ENCODE measurements at places on chromosomes 13 and 19.

- no peak for DNase-seq
These were observed 6.0 kb upstream of the BSG start for GRCh38 chr19:566403-566802.

- DNase-seq = no peak
These were observed 12.4 kb downstream of the NOSIP start for GRCh38 chr19:49567861-49568441.

DNA sequence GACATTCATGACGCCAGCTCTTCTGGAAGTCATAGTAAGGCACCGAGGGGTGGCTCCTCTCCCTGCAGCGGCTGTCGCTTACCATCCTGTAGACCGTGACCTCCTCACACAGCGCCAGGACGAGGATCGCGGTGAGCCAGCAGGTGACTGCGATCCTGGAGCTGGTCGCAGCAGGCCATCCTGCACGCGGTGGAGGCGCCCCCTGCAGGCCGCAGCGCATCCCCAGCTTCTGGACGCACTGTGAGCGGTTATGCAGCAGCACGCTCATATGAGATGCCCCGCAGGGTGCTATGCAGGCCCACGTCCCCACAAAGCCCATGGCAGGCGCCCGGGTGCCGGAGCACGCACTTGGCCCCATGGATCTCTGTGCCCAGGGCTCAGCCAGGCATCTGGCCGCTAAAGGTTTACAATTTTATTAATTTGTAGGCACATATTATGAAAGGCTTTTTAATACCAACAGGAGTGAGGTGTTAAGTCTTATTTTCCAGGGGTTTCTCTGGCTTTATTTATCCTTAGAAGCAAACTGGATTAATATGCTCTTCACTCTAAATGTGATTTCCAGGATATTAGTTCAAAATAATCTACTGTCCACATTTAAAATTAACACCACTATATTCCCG is 35.6 kb upstream of the PSPC1 start:
- no peak for DNase-seq

- DNase-seq = peak; percentile 56
These were observed 850 bp downstream of the KLF5 start for GRCh38 chr13:73059460-73060250.

GRCh38 chr13:101555610-101556009 is 103.1 kb downstream of the ITGBL1 start:
- DNase-seq = peak; percentile 89

GRCh38 chr13:43022934-43023288 is 475 bp upstream of the DNAJC15 start:
- no peak for DNase-seq

DNA sequence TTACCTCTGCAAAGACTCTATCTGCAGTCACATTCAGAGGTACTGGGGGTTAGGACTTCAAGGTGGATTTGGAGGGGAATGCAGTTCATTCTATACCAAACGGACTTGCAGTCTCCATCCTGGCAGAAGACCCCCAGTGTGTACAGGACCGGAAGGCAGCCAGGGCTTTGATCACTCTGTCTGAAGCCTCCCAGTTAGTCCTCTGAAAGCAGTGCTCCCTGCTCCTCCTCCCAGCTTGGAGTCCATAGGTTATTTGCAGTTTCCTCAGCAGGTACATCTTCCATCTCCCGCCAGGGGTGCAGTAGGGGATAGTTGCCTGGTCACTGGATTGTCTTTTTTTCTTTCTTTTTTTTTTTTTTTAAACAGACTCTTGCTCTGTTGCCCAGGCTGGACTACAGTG is 78.8 kb upstream of the KCTD15 start:
- DNase-seq = no peak

DNA sequence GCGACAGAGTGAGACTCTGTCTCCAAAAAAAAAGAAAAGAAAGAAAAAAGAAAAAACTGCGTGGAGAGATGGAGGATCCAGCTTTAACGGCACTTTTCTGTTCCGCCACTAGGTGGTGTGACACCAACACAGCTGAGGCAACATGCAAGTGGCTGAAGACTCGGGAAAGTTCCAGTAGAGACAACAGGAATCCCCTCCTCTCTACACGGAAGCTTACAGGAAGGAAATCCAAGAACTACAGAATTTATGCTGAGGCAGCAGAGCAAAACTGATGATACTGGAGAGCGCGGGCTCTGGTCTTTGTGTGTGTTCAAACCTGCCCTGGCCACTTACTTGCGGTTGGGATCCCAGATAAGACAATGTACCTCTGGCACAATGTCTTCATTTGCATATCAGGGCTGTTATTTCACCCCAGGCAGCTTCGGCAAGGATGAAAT is 9.9 kb downstream of the RANBP3 start:
- peak; percentile 80 for DNase-seq

- DNase-seq = no peak
These were observed 212.5 kb downstream of the POSTN start for GRCh38 chr13:37385956-37386670.

DNA sequence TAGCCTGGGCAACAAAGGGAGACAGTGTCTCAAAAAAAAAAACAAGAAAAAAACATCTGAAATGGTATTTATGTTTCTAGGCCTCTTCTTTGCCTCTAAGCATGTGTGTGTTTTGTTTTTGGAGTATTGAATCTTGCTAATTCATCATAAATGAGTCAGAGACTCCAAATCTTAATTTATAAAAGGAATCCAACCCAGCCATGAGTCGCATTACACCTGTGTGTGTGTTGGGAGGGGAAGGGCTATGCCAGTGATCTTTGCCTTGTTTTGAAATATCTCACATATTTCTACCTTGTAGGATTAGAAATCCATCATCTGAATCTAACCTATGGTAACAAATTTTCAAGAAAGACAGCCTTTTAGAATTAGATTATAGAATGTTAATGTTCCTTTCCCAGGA is 4.0 kb downstream of the ZNF331 start:
- no peak for DNase-seq

GRCh38 chr13:44920013-44920412 is 69.3 kb downstream of the NUFIP1 start:
- no peak for DNase-seq

- DNase-seq = no peak
These were observed 3.4 kb downstream of the LRCH1 start for GRCh38 chr13:46556418-46556779.

DNA sequence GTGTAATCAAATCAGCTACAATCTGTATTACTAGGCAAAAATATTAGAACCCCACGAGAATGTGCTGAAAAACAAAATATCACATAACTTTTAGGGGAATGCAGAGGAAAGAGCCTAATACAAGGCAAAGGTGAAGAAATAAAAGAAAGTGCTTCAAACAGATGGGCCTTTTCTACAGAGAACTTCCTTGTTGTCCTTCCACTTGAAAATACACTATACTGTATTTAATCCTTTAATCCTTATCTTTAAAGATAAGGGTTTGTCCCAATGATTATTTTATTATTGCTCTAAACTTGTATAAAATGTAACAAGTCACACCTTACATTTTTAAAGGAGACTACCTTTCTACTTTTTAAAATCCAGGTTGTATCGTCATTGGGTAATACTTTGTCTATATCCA is 296.5 kb downstream of the NDFIP2 start:
- no peak for DNase-seq

DNA sequence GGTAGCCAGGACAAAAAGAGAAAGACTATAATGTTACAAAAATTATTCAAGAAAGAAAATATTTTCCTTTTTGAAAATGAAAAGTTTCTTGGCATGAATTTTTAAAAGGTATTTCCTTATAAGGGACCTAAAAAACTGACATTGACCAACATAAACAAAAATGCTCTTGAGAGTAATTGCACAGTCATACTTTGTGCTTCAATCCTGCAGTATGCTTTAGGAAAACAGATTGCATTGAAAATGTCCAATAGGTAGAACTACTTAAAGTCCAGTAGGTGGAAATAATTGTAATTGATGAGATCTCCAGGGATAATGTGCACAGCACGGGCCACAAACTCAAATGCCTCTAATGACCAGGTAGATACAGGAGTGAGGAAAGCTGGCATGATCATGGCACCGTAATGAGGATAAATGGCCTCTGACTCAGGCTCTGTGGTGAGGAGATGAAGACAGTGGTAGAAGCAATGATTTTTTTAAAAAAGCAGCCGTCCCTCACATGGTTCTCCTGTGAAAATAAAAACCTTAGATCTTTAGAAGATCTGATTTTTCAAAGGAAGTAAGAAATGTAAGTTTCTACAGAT is 278.0 kb downstream of the ITGBL1 start:
- DNase-seq = no peak

DNA sequence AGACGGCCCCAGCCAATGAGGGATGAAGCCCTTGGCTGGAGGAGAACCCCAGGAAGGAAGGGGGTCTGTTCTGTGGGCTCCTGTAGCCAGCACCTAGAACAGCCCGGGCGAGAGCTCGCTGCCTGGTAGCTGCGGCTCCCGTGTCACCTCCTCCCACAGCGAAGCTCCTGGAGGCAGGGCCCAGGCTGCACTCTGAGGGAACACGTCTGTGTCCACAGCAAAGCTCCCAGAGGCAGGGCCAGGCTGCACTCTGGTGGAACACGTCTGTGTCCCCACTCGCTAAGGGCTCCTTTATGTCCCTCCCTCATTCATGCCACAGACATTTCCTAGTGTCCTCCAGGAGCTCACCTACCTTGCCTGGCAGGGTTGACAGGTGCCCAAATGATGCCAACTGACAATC is 8.4 kb downstream of the TRAPPC6A start:
- DNase-seq = no peak

- no peak for DNase-seq
These were observed 33.1 kb downstream of the DHRS12 start for GRCh38 chr13:51770681-51771417.

DNA sequence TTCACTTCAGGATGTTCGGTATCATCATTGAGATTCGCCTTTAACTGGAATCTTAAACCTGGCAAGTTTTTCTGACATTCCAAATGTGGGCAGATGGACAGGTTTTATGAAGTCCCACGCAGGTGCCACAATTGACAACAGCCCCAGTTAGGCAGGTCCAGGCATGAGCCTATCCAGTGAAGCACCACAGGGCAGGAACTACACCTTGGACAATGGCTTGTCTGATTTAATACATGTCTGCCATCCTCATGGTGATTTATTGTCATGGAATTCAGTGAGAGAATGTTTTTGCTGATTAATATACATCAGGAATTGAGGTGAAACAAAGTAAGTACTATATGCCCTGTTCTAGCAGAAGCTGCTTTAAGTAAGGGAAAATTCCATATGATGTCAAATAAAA is 10.2 kb upstream of the TPP2 start:
- no peak for DNase-seq

DNA sequence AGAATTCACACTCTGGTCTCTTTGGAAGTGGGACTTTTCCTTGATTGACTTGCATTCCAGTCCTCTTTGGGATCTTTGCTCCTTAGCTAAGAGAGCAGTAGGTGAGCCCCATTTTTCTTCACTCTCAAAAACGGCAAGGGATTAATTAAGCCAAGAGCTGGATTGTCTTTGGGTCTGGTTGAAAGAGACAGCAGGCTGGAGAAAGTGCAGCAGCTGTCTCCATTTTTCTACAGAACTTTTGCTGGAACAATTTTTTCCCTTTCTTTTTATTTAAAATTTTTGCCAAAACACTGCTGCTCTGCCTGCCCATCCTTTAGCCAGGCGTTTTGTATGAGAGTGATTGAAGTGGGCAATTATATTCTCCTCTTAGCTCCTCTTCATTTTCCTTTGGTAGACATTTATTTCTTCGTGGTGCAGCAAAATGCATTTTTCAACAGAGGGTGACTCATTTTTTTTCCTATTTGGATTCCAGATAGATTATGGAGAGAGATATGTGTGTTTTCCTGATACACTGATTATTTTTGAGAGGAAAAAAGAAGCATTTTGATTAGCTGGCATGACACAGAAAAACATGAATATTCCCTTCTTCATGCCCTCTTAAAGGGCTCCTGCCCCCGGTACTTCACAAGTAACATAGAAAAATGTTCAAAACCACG is 371.2 kb upstream of the NBEA start:
- no peak for DNase-seq

- DNase-seq = no peak
These were observed 11.9 kb downstream of the ANKRD24 start for GRCh38 chr19:4194353-4194752.

DNA sequence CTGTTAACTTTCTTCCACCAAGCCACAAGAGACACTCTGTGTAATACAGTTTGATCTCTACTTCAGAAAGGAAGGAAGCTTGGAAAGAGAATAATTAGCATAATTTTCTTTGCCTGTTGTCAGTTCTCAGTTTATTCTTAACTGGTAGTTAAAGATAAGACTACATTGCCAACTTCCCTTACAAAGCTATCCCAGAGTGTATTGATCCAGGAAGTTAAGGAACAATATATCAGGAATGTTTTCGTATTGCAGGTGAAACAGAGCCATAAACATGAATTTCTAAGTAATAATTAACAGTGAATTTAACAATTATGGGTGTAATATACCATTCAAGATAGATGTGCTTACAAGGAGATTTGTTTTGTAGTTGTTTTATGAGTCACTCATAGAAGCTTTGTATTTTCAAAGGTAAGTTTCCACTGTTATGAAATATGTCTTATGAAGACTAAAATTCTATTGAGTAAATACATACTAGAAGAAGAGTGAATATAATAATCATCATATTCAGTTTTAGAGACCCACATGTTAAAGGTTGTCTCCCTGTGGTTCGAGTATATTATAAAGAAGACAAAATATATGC is 88.4 kb upstream of the KLF5 start:
- DNase-seq = no peak

DNA sequence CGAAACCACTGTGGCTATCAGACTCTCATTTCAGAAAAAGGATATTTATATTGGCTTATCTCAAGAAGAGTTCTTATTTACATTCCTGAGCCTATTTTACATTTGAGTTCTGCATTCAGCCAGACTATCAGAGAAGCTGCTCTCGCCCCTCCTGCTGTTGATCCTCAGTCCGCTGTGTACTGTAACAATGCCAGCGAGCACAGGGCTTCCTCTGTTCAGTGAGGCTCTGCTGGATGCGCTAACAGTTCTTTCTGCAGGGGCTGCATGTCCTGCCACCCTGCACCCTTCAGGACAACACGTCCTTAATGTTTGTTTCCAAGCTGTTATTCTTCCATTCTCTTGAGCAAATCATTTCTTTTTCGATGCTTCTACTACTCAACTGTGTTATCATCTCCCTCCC is 463.7 kb upstream of the SGCG start:
- no peak for DNase-seq

- DNase-seq = no peak
These were observed 42.0 kb downstream of the CAPN12 start for GRCh38 chr19:38702278-38702677.

DNA sequence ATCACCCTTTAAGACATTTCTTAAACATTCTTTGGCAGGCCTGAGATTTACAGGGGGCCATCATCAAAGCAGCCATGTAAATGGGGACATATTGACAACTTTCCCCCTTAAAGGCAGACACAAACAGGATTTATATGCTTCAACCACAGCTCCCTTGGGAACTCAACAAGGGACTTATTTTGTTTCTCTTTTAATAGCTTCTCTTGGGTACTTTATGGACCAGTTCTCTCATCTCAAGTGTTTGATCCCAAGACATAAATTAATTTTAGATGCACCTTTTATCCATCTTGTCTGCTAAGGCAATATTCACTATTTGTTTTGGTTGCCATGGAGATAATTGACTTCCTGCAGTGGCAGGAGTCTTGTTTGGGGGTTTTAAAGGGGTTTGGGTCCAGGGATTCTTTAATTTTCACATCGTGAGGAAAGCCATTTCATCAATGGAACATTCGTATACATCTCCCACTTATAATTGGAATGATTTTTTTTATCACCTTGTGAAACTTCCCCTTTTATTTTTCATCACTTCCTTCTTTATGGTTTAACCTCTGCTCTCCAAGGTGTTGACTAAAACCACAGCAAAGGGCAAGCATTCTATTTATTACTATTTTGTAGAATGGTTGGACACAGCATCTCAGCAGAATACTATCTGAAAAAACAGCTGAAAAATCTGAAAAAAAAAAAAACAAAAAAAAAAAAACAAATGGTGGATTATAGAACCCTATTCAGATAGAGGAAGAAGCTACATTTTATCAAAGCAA is 726.0 kb downstream of the DIAPH3 start:
- DNase-seq = peak; percentile 65
